ENCODE measurements at places on chromosomes 2 and 18. TPM values are rescaled to one million over a fixed set of nuclear protein-coding genes. Genes with fewer than 3 reads are reported as not detected.

DNA sequence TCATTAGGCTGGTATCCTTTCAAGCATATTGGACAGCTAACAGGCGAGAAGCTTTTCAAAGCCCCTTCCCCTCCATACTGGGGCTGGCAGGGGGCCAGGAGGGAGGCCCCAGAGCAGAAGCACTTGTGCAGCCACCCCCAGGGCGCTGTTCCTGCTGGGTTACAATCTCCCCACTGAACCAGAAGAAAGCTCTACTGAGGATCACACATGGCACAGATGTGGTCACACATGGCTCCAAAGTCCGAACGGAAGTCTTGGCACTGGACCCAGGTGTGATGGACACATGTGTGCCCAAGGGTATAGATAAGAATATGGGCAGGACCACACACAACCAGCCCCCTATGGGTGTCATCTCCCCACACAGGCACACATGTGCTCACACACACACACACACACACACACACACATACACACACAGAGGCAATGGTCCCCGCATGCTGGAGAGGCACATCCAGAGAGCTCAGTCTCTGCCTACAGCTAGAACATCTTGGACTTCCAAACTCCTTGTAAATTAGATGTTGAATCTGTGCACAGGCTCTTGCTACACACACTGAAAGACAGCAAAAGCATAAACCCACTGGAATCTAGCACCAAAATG lies 56.4 kb downstream of the TTC32 start:
- no peaks in the 10 kb centered on the region for H3K4me1 ChIP-seq
- H3K4me3 ChIP-seq, result no peak overlapping the region
- no peaks in the 10 kb centered on the region for H3K36me3 ChIP-seq
- no peak overlapping the region for H3K27ac ChIP-seq
- H3K27me3 ChIP-seq, result no peaks in the 10 kb centered on the region

GRCh38 chr2:120783371-120783791 lies 47.7 kb downstream of the GLI2 start:
- peaks cover 5% of the 10 kb centered on the region for H3K4me1 ChIP-seq
- DNase-seq, result peak; percentile 45
- H3K27me3 ChIP-seq, result no peaks in the 10 kb centered on the region
- no peak overlapping the region for H3K4me3 ChIP-seq
- H3K36me3 ChIP-seq, result no peaks in the 10 kb centered on the region
- H3K27ac ChIP-seq, result no peak overlapping the region

The DES gene
- total RNA-seq, result 5,539 TPM

DNA sequence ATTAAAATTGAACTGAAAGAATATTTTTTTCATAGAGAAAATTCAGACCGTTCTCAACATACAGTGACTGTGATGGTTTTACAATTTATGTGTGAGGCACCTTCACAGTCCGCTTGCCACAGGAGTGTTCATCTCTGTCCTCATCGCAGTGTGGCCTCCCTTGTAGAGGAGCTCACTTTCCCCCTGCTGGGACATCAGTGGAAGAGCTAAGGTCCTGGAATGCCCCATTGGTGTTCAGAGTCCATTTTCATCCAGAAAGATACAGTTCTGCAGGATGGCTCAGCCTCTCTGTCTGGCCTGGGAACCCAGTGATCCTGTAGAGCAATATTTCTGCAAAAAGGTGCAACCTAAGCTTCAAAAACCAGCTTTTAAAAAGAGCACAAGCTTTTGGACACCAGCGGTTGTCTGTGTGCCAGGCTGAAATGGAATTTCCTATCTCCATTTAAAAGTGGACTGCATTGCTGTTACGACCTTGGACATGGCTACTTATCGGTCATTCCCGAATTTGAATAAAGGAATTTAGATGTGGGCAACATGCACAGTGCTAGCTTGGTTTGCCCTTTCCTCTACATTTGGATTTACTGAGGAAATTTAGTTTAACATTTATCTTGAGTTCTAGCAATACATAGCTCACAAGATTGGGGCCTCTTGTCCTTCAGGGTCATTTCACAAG lies 26.7 kb upstream of the FAM237A start:
- no peaks in the 10 kb centered on the region for H3K4me1 ChIP-seq
- DNase-seq, result no peak
- no peaks in the 10 kb centered on the region for H3K36me3 ChIP-seq
- no peaks in the 10 kb centered on the region for H3K27me3 ChIP-seq
- H3K4me3 ChIP-seq, result no peak overlapping the region

- DNase-seq, result peak; percentile 27
- H3K4me1 ChIP-seq, result peaks cover 23% of the 10 kb centered on the region
- no peak overlapping the region for H3K4me3 ChIP-seq
- no peaks in the 10 kb centered on the region for H3K27me3 ChIP-seq
- no peaks in the 10 kb centered on the region for H3K36me3 ChIP-seq
These were observed 26.4 kb downstream of the RTP5 start for GRCh38 chr2:241895712-241896641.
